NCI-H1105 (cell line): ENCODE measurements at places on chromosomes 3 and 15.

DNA sequence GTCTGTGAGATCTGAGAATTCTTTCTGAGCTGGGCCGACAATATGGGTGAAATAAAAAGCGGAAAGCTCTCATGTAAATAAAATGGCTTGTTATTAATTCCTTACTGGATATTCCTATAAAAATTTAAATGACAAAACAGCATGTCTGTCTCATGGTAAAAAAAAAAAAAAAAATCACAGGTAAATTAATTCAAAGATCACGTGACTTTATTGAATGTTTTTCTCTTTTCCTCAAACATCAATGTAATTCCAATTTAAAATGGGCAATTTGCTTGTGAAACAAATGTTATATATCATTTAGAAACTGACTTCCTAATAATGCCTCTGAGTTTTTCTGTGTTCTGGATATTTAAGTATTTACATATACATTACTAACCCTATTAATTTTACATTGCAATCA lies 280.3 kb downstream of the NR2F2 start:
- no peak for DNase-seq

GRCh38 chr3:175184392-175184791 lies 325.3 kb downstream of the NAALADL2 start:
- no peak for DNase-seq

DNA sequence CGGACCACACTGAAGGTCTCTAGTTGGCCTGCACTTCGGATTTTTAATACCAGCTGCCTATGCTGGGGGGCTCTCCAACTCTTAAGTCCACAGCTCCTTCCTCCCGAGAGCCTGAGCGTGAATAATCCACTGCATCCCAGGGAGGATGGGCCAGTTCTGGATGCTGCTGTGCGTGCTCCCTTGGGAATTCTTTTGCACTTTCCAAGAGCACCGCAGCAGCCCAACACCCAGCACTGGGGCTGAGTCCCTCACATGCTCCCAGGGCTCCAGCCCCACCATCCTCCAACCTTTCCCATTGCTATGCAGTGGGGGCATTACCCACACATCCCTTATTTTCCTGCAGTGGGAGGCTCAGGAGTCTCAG lies 136.4 kb upstream of the IQSEC1 start:
- DNase-seq = no peak

- DNase-seq = no peak
Measured at GRCh38 chr3:194995922-194996321, 275.0 kb downstream of the XXYLT1 start.

- DNase-seq = no peak
Measured at GRCh38 chr3:69058180-69058946, 6.2 kb upstream of the TMF1 start.

DNA sequence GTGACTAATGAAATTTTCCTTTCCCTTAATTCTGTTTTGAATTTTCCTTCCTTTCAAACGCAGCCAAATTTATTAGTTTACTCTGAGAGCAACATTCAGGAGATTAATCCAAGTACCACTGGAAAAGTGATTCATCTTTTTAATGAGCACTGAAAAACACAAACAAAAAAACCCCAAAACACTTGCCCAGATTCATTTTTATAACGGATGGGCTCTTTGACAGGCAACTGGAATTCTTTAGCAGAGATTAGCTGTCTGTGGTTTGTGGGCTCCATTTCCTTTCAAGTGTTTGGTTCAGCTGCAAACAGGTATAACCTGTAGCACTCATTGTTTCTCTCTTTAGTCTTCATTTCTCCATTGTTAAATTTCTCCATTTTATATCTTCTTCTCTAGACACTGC lies 3.1 kb upstream of the POLR2M start:
- no peak for DNase-seq

DNA sequence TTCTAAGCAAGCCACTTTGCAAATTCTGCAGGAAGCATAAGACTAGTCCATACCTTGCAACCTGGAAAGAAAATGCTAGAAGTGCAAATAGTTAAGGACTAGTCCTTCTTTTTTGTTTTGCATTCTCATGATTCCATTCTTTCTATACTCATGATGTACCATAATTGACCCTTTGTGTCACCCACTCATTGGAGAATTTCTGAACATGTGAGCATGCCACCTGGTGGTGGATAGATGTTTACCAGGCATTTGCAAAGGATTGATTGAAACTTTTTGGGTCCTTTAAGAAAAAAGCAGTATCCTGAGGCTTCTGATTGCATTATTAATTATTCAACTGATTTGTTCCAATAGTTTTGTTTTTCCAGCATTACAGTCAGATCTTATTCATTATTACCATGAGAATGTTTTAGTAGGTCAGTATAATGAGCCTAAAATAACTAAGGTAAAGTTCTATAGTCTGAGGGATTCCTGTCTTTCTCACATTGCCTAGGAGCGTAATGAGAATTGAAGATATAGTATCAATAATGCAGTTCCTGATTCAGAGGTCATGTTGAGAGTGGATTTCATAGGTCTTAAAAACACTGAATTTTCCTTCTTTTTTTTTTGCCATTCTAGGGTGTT lies 20.2 kb upstream of the DIPK2A start:
- DNase-seq = no peak

DNA sequence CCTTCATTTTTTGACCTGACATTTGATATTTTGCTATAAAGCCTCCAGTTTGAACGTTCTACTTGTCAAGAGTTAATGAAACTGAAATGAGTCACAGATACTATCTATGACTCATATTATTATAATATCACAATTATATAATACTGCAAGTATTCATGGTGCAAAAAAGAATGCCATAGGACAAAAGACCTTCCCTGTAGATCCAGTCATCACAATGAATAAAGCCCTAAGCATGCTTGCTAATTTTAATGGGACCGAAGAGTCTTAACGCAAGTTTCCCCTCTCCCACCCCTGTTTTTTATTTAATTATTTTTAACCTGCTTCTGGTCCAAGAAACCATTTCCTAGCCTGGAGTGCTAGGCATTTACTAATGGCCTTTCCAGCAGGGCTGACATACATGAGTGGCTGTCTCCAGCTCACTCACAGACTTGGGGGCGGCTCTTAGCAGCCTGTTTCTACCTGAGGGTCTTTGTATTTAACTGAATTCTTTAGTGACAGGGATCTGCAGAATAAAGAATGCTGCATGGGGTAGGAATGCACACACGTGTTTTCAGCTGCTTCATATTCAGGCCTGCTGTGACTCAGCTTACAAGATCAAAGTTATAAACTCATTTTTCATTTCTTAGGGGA lies 61.2 kb downstream of the THBS1 start:
- no peak for DNase-seq

DNA sequence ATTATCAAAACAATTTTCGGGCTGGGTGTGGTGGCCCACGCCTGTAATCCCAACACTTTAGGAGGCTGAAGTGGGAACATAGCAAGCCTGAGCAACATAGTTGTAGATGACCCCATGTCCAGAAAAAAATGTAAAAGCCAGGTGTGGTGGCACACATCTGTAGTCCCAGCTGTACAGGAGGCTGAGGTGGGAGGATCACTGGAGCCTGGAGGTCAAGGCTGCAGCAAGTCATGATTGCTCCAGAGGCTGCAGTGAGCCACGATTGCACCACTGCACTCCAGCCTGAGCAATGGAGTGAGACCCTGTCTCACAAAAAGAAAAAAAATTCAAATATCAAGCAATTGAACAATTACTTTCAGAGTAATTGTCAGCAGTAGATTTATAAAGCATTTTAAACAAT lies 8.0 kb upstream of the PAQR9 start:
- DNase-seq = no peak
